Neural crest cell (in vitro differentiated cells): ENCODE measurements at places on chromosomes 3 and 15. TPM values are rescaled to one million over a fixed set of nuclear protein-coding genes. Genes with fewer than 3 reads are reported as not detected.

The HESX1 gene
- total RNA-seq, result 0.98 and 1.7 TPM in 2 replicates

- no peak for DNase-seq
Observed at GRCh38 chr15:80176443-80176842, 23.6 kb downstream of the FAH start.

GRCh38 chr15:90086868-90087268 lies 15.4 kb downstream of the IDH2 start:
- peak; percentile 52 for DNase-seq

- no peak for DNase-seq
Observed at GRCh38 chr3:115418583-115418982, 204.7 kb upstream of the GAP43 start.

GRCh38 chr15:68712886-68713285 lies 107.8 kb downstream of the ANP32A start:
- DNase-seq, result no peak

DNA sequence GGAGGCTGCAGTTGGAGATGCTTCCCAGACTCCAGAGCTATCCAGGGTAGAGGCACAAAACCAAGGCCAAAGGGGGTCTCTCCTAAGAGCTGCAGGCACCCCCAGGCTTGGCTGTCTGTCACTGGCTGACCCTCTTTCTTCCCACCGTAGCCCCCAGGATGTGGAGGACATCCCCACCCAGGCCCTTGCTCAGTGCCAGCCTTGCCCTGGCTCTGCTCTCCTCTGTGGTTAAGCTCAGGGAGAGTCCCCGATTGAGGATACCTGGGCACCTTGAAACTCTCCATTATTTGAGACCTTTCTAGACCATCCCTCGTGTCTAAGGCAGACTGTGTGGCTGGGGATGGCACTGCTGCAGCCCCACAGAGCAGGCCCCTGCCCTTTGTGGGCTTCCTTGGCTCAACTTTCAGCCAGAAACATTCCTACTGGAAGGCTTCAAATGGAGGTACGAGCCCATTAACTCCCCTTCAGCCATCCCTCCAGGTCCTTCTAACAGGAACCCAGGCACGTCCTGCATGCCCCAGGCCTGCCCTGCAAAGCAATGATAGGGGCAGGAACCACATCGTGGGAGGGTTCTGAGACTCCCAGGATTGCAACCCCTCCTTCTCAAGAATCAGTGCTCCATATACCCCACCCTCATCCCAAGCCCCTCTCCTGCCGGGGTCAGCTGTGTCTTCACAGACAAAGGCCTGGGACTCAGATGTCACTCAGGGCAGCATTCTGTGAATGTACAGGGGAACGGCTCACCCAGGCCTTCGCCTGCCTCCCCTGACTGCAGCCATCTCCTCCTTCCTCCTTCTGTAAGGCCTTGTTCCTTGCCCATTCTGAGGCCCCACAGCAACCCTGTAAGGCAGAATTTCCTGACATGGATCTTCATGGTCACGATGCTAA lies 102.9 kb upstream of the ABHD17C start:
- no peak for DNase-seq

GRCh38 chr15:29835301-29835700 lies 13.0 kb upstream of the TJP1 start:
- DNase-seq, result no peak

GRCh38 chr15:49462232-49462844 lies 39.3 kb downstream of the FGF7 start:
- DNase-seq, result no peak

DNA sequence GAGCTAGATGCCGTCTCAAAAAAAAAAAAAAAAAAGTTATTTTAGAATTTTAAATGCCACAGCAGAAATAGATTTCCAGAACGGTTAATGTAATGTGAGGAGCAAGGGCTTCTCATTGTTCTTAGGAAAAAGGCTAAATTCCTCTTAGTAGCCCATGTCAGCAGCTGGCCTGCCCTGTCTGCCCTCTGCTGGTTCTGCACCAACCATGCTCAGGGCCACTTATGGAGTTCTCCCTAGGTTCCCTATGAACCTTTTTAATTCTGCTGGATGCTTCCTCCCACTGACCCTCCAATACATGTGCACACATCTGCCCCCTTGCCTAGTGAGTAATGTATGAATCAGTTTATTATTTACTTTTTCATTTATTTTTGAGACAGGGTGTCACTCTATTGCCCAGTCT lies 32.2 kb upstream of the DPPA4 start:
- no peak for DNase-seq

DNA sequence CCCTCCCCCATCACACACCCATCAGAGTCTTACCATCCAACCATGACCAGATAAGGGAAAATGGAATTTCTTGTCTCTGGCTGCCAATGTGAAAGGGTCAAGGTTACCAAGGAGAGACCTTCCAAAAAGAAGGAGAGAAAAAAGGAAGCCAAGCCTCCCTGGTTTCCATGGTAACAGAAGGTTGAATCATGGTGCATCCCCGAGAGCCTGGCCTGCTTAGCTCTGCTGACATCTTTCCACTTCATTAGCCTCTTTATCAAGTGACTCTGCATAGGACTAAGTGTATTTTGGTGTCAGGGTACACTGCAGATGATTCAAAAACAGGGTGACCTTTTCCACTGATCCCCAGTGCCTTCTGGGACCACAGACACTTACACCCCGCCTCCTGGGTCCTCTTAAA lies 225.7 kb upstream of the PPP2R3A start:
- DNase-seq, result no peak

GRCh38 chr15:54149115-54149531 lies 170.9 kb downstream of the UNC13C start:
- no peak for DNase-seq

- no peak for DNase-seq
Observed at GRCh38 chr3:188946351-188947240, 225.2 kb upstream of the TPRG1 start.

- no peak for DNase-seq
Observed at GRCh38 chr3:142022381-142022780, 127.0 kb downstream of the TFDP2 start.

- DNase-seq, result no peak
Observed at GRCh38 chr3:58728723-58729122, 62.1 kb upstream of the FAM3D start.

DNA sequence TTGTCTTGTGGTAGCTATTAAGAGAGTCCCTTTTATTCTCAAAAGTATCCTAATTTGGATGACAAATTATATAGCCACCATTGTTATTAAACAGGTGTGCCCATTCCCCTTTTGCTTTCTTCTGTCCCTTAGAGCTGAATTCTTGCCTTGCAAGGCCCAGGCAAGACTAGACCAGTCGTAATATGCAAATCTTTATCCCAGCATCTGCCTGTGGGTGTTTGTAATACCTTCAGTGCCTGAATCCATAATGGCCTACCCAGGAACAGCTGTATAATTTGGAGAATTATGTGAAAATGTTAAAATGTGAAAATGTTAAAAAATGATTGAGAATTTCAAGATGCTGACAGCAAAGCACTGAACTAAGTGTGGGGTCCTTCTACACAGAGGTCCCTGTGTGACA lies 403.0 kb upstream of the RBMS3 start:
- DNase-seq, result no peak

- DNase-seq, result no peak
Observed at GRCh38 chr15:41881920-41882688, 11.7 kb downstream of the SPTBN5 start.

The SKIC8 gene
- total RNA-seq, result 55.3 and 56.0 TPM in 2 replicates

The MASP1 gene
- 0.58 and 1.4 TPM in 2 replicates for total RNA-seq

DNA sequence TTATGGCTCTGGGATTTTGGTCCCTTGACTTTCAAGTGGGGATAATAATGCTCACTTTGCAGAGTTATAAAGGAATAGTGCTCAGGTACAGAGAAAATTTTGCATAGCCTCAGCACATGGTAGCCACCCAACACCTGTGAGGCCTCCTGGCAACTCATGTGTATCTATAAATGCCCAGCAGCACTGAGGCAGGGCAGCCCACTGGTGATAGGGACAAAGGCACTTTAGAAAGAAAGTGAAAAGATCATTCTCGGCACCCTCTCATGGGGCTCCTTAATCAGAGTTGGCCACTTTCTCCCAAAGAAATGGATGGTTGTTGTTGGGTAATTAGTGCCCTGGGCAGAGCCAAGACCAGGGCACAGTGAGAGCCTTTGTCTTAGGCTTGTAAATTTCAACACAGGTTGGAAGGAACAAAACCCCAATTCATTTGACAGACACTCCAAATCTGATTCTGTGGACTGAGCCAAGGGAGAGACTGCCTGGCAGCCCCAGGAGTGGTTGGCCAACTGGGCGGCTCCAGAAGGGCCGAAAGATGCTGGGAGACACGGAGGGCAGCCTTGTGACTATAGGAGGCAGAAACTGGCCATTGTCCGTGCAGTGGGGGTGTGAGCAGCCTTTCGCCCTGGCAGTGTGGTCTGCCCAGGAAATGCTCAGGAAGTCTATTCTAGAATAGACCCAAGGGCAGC lies 213.2 kb upstream of the RGMA start:
- no peak for DNase-seq

GRCh38 chr3:72473156-72473555 lies 375.1 kb downstream of the SHQ1 start:
- DNase-seq, result no peak

The ICE2 gene
- total RNA-seq, result 69.7 and 80.3 TPM in 2 replicates

DNA sequence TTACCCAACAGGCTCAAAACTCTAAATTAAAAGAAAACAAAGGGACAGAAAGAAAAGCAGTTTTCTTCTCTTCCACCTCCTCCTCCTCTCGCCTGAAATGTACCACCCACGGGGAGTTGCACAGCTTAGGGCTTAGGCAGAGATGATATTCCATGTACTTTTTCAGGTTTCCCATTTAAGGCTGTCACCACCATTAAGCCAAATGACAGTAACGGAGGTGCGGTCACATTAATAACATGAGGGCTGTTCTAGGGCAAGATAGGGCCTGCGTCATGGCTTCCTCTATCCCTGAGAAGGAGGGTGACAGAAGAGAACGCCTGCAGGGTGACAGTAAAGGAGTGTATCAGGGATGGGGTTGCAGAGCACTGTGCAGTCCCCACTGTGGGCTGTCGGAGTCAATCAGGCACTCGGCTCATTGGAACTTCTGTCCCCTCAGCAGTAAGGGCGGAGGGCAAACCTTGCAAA lies 51.7 kb upstream of the TJP1 start:
- no peak for DNase-seq

DNA sequence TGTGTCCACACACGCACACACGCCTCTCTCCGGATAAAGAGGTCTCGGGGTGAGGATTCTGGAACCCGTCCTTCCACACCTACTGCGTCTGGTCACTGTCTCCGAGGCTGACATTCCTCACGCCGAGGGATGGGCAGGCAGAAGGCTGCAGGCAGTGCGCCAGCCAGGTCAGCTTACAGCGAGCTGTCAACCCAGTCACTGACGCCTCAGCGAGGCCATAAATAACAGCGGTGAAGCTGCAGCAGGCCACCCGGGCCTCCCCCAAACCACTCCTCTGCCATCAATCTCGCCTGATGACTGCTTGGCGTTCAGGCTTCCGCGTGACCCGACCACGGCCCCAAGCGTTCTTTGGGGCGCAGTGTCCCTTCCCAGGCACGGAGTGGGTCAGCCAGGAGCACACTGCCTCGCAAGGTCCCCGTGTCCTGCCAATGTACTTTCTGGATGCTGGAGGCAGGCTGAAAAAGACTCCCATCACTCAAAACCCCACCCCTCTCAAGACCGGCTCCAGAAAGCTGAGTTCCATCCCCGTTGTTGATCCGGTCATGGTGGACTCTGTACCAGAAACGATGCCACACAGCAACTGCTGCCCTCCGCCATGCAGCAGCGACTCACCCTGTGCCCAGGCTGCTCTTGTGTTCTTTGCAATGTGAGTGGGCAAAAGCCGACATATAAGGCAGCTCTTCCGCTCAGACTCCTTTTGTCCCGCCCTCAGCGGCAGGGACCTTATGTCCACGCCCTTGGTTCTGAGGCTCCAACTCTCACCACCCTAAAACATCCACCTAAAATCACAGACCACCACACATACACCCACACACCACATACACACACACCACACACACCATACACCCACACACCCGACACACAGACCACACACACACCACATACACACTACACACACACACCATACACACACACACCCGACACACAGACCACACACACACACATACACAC lies 27.1 kb downstream of the CPN2 start:
- no peak for DNase-seq

DNA sequence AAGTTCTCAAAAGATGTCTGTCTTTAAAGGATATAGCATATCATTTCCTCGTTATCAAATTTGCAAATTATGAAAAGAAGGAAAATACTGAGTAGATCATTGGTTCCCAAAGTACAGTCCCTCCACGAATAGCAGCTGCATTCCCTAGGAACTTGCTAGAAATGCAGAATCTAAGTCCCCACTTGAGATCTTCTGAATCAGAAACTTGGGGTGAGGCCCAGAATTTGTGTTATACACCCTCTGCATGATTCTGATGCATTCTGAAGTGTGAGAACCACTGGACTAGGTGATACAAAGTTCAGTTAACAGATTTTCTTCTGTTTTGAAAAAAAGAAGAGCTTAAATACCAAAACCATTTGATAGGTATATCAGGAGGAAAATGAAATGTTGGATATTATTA lies 77.1 kb downstream of the SLC25A26 start:
- DNase-seq, result no peak

DNA sequence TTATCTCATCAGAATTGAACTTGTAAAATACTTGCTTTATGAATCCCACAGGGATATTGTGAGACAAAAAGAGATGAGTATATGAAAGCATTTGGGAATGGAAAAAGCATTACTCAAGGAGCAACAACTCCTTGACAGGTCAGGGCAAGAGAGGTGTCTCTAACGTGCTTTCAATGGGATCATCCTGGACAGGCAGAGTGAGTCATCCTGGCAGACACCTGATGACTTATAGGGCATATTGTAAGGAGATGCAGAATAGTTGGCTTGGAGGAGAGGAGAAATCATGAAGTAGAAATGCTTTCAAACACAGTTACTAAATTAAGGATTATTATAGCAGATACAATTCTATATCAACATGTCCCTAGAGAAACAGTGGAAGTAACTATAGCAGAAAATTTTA lies 71.9 kb upstream of the THSD4 start:
- DNase-seq, result no peak

The TRPM7 gene
- 33.6 and 34.8 TPM in 2 replicates for total RNA-seq

DNA sequence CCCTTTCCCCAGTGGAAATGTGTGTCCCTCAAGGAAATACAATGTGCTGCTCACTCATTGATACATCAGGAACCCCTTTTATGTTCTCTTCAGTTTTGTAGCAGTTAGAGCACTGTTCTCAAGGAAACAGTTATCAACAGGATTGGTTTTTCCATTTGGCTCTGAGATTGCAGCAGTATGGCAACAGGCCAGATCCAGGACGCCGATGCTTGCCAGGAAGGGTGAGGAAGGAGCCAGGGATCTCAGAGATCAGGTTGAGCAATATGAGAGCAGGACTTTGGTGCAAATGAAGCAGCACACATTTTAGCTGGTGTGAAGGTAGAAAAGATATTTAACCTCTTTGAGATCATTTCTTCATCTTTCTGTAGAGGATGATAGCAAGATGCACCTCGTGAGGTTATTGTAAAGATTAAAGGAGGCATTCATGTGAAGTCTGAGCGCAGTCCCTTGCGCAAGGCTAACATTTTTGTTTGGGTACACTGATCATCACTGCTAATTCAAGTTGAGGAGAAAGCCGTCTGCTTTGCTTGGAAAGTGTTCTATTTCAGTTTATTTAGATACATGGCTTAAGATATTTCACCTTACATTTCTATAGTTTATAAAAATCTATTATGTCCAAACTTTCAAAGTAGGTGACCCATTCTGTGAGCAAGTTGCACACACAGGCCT lies 68.5 kb downstream of the KCNH8 start:
- no peak for DNase-seq

GRCh38 chr15:98725874-98726273 lies 77.5 kb downstream of the IGF1R start:
- no peak for DNase-seq
